ENCODE measurements at places on chromosomes 16 and 17.

DNA sequence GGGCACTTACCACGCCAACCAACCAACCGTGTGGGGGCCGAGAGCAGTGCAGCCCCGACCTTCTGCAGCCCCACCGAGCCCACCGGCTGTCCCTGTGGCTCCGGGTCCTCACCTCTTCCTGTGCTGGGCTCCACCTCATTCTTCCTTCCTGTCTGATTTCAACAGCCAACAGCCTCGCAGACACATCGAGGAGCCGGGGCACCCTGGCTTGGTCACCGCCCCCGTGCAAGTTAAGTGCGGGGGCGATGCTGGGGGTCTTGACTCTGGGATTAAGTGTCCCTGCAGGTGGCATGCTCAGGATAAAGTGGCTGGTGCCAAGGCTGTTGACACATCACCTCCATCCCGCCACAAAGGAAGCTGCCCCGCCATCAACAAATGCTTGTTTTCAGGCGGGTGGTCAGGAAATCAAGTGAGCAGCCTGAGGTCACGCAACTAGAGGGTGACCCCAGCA lies at the start of gene NLRC3:
Gene NLRC3, minus strand, starts transcription at position 102 of the 451 bp plus-strand sequence. CDS start 12,367 bp downstream, outside the sequence.
- DNase-seq, result no peak

GRCh38 chr17:47692895-47693730 lies 848 bp upstream of the TBKBP1 start:
- no peak for DNase-seq

DNA sequence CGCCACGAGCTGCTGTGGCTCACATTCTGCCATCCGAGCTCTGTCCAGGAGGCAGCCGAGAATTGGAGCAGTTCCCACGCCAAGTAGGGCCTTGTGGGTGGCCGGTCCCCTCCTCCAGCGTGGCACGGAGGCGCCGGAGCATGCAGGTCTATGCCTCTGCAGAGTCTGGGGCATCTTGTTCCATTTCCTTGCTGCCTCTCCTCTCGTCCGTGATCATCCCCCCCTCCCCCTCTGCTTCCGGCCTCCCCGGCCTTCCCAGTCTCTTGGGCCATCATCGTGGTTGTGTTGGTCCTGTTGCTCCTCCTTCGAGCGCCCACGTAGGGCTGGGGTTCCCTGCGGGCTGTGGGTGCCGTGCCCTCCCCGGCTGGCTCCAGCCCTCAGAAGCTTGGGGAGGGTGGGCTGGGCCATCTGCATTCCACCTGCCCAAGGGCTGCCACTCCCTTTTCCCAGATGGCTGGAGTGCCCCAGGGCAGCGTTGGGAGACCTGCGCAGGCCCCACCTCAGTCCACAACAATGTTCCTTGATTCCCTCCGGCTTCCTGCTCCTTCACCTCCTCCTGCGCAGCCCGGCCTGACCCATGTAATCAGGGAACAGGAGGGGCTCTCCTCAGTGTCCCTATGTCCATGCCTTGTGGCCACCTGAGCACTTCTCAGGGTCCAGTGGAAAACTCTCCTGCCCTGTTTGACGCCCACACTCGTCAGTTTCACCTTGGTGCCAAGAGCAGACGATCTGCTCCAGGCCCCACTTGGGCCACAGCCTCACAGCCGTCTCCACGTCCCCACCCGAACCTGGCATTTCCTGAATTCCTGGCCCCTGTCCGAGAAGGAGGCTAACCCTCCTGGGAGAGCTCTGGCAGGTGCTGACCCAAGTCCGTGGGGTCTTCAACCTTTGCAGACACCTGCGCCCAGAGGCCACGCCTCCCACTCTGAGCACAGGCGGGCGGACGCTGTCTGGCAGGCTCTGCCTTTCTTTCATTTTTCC lies 37.1 kb downstream of the BAIAP2 start:
- no peak for DNase-seq

DNA sequence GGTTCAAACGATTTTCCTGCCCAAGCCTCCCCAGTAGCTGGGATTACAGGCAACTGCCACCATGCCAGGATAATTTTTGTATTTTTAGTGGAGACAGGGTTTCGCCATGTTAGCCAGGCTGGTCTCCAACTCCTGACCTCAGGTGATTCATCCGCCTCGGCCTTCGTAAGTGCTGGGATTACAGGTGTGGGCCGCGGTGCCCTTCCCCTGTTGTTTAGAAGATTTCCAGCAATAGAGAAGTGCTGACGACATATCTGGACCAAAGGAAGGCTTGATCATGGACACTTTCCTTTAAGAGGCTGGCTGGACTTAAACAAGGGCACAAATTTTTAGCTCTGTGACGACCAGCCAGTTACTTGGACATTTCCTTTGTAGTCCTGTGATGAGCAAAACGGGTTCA lies 1.3 kb upstream of the MT1M start:
- no peak for DNase-seq

GRCh38 chr16:78813661-78814311 lies 714.3 kb downstream of the WWOX start:
- no peak for DNase-seq

- DNase-seq, result no peak
Measured at GRCh38 chr17:7207120-7208001, 12.3 kb downstream of the DLG4 start.

All from NCI-H2081 (cell line).